Urinary bladder (tissue), 4 donors: ENCODE measurements at places on chromosomes 1 and 21.
A peak's percentile ranks its signal among the peaks of the same experiment; 100 is the strongest.

DNA sequence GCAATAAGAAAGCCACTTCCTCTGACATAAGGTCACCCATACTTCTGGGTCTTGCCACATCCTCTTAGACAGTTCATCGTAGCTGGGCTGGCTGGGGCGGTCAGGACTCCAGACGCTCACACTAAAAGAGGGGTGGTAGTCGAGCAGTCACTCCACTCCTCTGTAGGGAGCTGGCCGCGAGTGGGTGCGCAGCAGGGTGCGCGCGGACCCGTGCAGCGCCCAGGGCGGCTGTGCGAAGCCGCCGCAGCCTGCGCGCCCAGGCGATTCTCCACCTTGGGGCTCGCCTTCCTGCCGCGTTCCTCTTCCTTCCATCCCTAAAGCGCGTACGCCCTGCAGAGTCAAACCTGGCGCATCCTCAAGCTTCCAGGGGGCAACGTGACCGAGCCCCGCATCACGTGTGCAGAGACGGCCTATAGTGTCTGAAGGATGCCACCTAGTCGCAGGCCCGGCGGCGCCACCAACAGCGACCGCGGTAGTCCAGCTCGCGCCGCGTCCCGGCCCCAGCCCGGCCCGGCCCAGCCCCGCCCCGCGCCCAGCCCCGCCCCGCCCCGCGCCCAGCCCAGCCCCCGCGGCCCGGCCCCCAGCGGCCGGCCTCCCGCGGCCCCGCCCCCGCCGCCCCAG, 360 bp upstream of the PRDX6 start:
- DNase-seq: peak; percentile 64

DNA sequence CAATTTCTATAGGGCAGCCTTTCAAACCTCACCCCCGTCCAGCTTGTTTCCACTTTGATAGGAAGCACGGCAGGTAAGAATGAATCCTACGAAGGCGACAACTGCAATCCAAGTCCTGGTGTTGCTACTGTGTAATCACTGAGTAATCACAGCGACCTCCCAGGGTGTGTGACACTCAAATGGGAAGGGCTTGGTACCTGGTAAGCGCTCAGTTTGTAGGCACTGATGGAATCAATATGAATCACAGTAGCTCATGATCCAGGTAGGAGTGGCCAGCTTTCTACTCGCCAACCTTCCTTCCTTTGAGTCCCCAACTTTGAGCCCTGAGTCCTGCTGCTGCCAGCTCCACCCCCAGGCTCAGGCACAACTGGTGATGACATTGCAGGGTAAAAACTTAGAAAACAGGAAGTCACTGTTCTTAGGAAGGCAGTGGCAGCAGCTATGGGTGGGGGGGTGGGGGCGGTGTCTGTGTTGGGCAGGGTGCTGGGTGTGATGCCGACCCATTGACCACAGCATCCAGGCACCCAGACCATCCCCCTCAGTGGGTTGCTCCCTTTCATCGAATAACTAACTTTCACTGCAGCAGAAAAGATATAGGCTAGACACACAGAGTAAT, 70.7 kb downstream of the CD247 start:
- no peak for DNase-seq

DNA sequence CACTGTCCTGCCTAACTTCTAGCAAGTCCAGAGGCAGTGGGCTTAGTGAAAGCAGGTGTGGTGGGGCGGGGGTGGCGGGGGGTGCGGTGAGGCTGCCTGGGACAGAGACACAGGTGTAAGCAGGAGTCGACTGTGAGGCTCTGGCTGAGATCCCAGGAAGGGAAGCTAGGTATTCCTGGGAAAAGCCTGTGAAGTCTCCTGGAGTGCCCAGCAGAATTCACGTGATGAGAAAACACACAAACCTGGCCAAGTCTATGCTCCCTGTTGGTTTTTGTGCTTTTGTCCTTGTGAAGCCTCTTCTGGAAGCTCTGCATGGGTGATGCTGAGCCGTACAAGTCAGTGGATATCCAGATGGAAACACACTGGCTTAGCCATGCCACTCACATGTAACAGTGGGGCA, 5.3 kb downstream of the GALNT2 start:
- DNase-seq: no peak

- no peak for DNase-seq
Observed at GRCh38 chr1:68149110-68149798, 83.1 kb downstream of the WLS start.

DNA sequence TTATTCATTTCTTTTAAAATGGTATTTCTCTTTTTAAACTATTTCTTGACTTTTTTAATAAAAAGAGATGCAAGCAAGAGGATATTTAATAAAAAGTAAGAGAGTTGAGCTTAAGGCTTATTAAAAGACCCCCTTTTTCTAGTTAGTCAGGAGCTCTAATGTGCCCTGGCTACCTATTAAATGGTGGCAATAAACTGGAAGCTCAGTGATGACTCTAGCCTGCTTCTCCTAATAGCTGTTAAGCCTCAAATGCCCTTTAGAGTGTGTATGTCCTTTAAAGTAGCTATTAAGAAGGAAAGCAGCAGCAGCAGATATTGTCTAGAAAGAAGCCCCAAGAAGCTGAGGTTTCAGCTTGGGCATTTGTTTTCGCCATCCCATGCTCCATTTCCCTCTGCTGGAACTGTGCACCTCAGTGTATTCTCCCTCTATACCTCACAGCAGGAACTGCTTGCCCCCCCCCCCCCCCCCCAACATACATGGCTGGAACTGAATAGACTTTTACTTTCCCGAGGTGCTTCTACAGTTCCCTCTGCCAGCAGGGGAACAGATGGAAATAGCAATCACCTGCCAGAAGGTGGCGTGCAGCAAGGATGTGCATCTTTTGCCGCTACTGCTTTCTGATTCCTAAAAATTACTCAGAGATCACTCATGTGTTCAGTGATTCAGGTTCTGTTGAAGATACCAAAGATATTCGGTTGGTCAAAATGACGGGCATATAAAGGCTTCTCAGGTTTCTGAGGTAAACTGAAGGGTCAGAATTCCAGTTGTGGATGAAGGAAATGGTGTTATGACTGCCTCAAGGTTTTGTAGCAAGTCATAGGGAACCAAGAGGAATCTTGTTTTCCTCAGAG, 2.5 kb downstream of the RGS4 start:
- no peak for DNase-seq

DNA sequence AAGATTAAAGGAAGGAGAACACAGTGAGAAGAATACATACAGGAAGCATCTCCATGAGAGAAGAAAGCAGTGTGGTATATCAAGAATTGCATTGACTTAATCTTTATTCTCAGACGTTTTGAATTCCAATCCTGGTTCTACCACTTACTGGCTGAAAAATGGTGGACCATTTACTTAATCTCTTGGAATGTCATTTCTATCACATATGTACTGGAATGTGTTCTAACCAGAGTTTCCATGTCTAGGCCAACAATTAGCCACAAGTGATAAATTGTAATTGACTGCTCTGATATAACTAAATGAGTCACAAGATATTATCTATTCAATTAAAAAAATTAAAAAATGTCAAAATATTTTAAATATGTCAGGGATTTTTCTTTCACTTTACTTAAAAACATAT, 626.1 kb downstream of the PTPRC start:
- no peak for DNase-seq

GRCh38 chr1:158191299-158191698, 10.6 kb downstream of the CD1D start:
- DNase-seq: no peak

- DNase-seq: peak; percentile 47
Observed at GRCh38 chr1:230310381-230311163, 115.6 kb downstream of the PGBD5 start.

DNA sequence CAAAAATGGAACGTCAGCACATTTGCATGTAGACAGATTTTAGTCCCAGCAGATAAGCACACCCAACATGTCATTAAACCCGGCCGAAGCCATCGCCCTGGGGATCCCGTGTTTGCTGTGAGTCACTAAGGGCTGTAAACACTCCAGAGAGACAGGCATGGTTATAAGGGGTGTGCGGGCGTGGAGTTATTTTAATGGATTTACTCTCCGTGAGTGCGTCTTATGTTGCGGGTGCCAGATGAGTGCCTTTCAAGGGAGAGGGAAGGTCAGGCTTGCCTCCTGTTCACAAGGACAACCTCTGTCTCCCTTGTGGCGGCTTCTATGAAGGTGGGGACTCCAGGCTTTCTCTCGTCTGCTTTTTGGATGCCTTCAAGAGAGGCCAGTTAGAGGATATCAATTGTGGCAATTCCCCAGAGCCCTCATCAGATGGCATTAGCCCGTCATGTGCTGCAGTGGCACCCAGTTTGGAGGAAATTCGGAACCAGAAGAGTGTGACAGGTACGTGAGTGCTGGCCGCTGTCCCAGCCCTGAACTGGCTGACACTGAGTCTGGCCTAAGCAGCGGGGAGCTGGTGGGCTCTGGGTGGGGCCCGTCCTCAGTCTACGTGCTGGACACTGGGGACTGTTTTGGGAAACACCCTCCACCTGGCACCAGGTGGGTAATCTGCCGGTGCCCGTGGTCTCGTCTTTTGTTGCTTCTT, 223.8 kb upstream of the TMEM51 start:
- peak; percentile 68 for DNase-seq

- DNase-seq: no peak
Observed at GRCh38 chr1:87052961-87053360, 138.5 kb downstream of the HS2ST1 start.

- no peak for DNase-seq
Observed at GRCh38 chr21:44953628-44954021, 13.8 kb downstream of the SLX9 start.

- no peak for DNase-seq
Observed at GRCh38 chr1:171743081-171743870, 1.4 kb upstream of the VAMP4 start.

GRCh38 chr1:49111931-49112330, 335.2 kb upstream of the BEND5 start:
- no peak for DNase-seq

GRCh38 chr1:82567348-82567747, 766.6 kb downstream of the ADGRL2 start:
- DNase-seq: no peak

GRCh38 chr1:155168456-155169210, 4.5 kb downstream of the KRTCAP2 start:
- DNase-seq: no peak

DNA sequence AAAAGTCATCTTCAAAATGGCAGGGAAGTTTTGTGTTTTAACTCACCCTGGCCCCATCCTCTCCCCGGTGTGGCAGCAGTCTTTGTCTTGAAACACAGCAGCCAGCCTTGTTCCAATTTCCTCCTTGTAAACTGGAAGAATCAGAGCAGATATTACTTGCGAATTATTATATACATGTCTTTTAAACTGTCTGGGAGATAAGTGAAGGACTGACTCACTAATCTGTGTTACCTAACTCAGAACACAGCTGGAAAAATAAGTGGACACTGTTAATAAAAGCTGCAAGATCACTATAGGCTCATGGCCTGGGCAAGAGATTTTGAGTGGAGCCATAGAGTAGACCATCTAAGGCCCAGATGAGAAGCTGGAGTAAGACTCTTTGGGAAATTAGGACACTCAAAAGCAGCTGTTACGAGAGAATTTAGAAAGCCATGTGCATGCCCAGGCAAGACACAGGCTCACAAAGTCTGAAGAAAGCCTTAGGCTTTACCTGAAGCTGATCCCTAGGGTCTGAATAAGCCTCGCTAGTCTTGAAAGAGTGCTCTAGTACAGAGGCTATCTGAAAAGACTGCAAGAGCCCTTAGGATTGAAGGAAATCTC, 233.0 kb upstream of the RAB4A start:
- DNase-seq: no peak

- no peak for DNase-seq
Observed at GRCh38 chr1:107342316-107342715, 201.5 kb downstream of the NTNG1 start.

GRCh38 chr1:160411271-160412027, 11.1 kb downstream of the VANGL2 start:
- DNase-seq: no peak

DNA sequence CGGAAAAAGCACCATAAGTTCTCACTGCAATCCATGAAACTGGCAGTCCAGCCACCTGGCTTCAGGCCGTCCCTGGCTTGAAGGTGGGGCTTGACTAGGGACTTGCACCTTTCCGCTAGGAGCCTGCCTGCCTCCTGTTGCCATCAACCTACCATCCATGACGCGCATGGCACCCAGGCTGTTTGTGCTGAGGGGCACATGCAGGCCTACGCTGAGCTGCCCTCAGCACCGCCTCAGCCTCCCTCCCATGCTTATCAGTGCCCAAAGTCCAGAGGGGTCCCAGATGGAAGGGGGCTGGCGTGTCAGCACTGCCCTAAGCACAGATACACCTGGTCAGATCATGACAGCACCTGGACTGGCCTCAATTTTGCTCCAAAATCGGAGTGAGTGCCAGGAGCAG, 190.2 kb upstream of the LYPLAL1 start:
- DNase-seq: no peak

- no peak for DNase-seq
Observed at GRCh38 chr1:167499106-167499505, 19.2 kb downstream of the CD247 start.

- no peak for DNase-seq
Observed at GRCh38 chr1:208213786-208214185, 30.4 kb downstream of the PLXNA2 start.

GRCh38 chr1:16888860-16889816, 6.6 kb upstream of the RNU1-2 start:
- DNase-seq: peak; percentile 77

DNA sequence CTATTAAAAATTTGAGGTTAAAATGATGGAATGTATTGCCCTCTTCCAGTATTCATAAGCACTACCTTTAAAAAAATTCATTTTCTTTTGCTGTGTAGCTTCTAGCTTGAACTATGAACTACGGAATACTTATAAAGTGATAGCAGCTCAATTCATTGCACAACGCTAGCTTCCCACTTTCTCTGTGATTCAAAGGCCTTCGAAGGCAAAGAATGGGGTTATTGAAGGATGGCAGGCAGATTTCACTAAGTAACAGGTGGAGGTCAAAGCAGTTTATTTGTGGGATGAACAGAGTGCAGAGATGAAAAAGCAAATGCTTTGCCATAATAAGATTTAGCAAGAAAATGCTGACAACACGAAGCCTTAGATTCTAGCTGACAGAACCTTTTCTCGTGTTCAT, 290.6 kb downstream of the NFIA start:
- no peak for DNase-seq

GRCh38 chr1:212565079-212565478, 43.5 kb upstream of the ATF3 start:
- DNase-seq: no peak

GRCh38 chr1:45842786-45843185, 39.4 kb downstream of the MAST2 start:
- no peak for DNase-seq

- DNase-seq: no peak
Observed at GRCh38 chr21:37368541-37369279, 2.1 kb downstream of the DYRK1A start.

GRCh38 chr1:41347276-41347675, 14.0 kb upstream of the FOXO6 start:
- DNase-seq: no peak

GRCh38 chr21:39788383-39788782, 43.4 kb downstream of the IGSF5 start:
- peak; percentile 50 for DNase-seq
